ENCODE measurements at places on chromosomes 7 and 10. TPM values are rescaled to one million over a fixed set of nuclear protein-coding genes. Genes with fewer than 3 reads are reported as not detected.

Gene GFRA1
- total RNA-seq = not detected

Gene SLC26A3
- total RNA-seq = not detected

GRCh38 chr10:110600487-110601101, 33.1 kb downstream of the SMC3 start:
- H3K36me3 ChIP-seq = peaks cover 8% of the 10 kb centered on the region
- peak overlapping the region; percentile 68 for H3K27ac ChIP-seq
- DNase-seq = peak; percentile 49
- H3K4me3 ChIP-seq = no peak overlapping the region

DNA sequence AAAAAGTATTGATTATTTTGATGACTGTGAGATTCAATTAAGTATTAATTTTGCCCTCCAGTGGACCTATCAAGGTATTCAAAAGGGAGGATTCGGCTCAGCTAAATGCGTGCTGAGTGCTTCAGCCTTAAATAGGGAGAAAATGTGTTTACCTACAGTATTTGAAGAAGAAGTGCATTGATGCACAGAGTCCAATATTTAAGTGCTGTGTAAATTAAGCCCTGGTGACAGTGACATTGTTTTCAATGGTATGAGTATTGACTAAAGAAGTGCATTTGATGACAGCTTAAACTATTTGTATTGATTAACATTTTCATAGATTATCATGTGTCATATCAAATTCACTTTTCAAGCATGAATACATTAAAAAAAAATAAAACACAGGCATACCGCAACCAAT, 106.6 kb downstream of the POU6F2 start:
- H3K27me3 ChIP-seq = peaks cover 18% of the 10 kb centered on the region
- H3K27ac ChIP-seq = no peak overlapping the region
- peaks cover 6% of the 10 kb centered on the region for H3K4me1 ChIP-seq
- DNase-seq = no peak

DNA sequence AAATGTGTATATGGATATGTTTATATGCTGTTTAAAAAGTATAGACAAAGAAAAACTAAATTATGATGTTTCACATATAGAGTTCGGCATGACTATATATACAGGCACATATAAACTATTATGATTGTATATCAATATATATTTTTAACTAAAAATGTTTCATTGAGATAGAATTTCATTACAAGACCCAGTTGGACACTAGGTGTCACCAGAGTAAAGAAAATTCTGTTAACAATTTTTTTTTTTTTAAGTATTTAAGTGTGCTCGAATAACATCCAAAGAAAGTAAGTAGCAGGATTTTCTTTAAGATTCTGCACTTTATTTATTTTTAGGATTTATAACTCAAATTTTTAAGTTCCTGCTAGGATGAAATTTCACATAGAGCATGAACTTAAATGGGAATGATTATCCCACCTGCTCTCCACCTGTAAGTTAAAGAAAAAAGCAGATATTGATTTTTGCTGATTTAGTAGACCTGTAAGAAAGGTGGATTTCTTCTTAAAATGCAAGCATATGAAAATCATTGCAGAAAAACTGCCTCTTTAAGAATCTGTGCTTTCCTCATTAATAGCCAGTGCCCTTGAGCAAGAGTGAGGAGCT, 961.5 kb downstream of the PCDH15 start:
- no peak for DNase-seq
- no peaks in the 10 kb centered on the region for H3K36me3 ChIP-seq
- H3K27me3 ChIP-seq = no peaks in the 10 kb centered on the region
- no peaks in the 10 kb centered on the region for H3K4me1 ChIP-seq
- no peak overlapping the region for H3K4me3 ChIP-seq

DNA sequence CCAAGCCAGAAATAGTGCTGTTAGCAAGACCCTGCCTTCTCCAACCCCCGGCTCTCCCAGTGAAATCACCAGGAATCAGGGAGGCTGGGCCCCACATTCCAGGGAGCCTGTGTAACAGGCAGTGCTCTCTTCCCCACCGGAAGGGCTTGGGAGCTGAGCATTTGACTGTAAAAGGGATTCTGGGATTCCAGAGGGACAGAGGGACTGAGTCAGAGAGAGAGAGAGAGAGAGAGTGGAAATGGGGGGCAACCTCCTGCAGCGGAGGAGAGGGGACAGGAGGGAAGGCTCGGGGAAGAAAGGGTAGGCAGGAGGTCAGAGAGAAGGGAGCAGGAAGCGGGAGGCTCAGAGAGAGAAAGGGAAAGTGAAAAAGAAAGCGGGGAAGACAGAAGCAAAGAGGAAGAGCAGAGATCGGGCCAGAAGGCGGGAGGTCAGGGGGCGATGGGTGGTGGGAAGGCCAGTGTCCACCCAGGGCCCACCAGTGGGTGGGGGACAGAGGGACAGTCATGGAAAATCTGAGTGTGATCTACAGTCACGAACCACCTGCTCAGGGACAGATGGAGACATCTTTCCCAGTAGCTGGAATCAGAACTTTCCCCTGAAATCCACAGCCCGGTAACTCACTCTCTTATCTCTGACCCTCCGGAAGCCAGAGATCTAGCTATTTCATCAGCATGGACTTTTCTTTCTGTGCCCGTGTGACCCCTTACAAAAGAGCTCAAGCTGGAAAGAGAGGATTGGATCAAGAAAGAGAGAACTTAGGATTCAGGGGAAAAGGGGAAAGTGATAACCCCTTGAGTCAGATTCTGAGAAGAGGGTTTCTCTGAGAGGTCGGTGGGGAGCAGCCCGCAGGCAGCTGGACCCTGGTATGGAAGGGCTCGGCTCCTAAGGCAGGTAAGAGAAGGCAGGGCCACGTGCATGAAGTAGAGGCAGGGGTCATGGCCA, 4.6 kb upstream of the SERPINE1 start:
- peak overlapping the region; percentile 71 for H3K4me3 ChIP-seq
- H3K27ac ChIP-seq = no peak overlapping the region
- peaks cover 1% of the 10 kb centered on the region for H3K36me3 ChIP-seq
- DNase-seq = no peak
- H3K27me3 ChIP-seq = peaks cover 56% of the 10 kb centered on the region

- DNase-seq = peak; percentile 20
- H3K36me3 ChIP-seq = no peaks in the 10 kb centered on the region
- H3K27ac ChIP-seq = no peak overlapping the region
- H3K4me3 ChIP-seq = no peak overlapping the region
These were observed 210.9 kb downstream of the DGKB start for GRCh38 chr7:14691597-14692203.

GRCh38 chr7:93943816-93944540, 22.4 kb downstream of the GNG11 start:
- no peak for DNase-seq
- peaks cover 11% of the 10 kb centered on the region for H3K27me3 ChIP-seq
- H3K36me3 ChIP-seq = no peaks in the 10 kb centered on the region
- no peak overlapping the region for H3K4me3 ChIP-seq
